Thoracic aorta (tissue), 2 donors: ENCODE measurements at places on chromosomes 11 and 22.

- no peak for DNase-seq
Observed at GRCh38 chr22:33986167-33986771, 66.0 kb upstream of the LARGE1 start.

DNA sequence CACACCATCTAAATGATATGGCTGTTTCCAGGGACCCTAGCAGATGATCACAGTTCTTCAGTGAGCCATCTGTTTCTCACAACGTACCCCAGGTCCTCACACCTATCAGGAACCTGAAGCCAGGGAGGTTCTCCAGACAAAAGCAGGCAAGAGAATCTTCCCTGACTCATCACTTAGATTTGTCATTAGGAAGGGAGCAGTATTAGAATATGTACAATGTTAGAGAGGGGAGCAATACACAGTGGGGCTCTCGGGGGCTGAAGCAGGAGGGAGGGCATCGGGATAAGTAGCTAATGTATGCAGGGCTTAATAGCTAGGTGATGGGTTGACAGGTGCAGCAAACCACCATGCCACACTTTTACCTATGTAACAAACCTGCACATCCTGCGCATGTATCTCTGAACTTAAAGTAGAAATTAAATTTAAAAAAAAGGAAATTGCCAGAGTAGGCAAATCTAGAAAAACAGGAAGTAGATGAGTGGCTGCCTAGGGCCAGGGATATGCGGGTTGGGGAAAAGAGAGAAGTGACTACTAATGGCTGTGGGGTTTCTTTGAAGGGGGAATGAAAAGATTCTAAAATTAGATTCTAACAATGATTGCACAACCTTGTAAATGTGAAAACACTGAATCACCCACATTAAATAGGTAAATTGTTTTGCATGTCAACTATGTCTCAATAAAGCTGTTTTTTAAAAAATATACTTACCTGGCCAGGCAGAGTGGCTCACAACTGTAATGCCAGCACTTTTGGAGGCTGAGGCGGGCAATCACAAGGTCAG lies 14.4 kb downstream of the C22orf42 start:
- no peak for DNase-seq

GRCh38 chr11:75291741-75292140 lies 51.2 kb downstream of the TPBGL start:
- DNase-seq = no peak

DNA sequence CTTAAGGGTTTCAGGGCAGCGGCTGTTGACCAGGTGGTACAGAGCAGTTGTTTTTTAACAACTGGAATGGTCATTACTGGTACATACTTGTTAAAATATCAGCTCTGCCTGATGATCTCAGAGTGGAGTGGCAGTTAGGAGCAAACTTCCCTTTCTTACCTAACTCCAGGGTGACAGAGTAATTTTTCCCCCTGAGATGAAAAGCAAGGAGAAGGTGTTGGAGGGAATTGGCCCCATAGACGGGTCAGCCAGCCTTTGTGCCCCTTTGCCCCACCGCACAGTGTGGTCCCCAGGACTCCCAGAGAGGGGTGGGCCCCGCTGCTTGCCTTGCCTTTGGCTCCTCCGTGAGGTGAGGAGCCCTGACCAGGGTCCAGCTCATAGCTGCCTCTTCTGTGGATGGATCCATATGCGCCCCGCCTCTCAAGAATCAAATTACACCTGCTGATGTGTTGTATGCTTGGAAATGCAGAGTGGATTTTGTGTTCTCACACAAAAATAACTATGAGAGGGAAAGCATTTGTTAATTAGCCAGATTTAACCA lies 27.0 kb upstream of the SORL1-AS1 start:
- DNase-seq = no peak

DNA sequence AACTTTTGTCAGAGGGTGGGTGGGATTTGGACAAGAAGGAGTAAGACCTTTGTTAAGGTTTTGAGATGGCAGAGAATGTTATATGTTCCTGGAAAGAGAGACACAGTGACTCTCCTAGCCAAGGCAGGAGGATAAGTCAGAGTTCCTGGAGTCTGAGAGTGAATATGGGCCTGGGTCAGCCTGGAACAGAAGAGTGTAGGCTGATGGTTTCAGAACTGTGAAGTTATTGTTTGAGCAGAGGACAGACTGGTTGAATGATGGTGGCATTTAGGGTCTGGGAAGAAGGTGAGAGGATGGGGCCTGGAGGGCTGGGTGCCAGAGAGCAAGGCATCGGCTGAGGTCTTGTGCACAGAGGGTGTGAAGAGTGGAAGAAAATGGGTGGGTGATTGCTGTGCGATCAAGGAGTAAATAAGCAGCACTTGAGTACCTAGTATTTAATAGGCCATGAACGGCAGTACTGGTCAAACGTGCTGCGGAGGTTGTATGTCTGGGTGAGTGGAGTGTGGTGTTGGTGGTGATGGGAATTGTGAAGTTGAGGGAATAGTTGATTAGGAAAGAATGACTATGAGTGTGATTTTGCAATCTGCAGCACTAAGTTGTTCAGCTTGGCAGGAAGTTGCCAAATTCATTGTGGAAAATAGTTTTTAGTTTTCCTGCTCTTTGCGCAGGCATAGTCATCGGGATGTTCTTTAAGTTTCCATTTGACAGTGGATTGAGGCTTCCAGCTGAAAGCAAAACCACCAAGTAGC lies 1.8 kb downstream of the PANX1 start:
- no peak for DNase-seq

- no peak for DNase-seq
Observed at GRCh38 chr22:33180356-33180755, 122.2 kb upstream of the SYN3 start.

DNA sequence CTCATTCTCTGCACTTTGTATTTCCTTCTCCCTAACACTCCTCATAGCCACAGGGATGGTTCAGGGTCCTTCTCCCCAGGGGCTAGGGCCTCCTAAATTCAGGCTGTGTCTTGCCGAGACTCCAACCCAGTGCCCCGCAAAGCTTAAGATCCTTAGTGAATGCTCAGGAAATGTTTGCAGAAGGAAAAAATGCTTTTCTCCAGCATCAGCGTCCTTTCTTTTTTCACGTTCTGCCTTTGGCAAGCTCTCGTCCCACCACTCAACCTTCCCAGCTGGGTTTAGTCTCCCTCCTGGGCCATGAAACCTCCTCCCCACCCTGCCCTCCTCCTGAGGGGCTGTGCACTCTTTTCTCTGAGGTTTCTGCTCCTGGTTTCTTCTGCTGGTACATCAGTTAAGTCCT lies 503.8 kb upstream of the B3GAT1 start:
- no peak for DNase-seq

GRCh38 chr11:44785856-44786607 lies 59.3 kb downstream of the TSPAN18 start:
- no peak for DNase-seq

GRCh38 chr22:49037701-49038245 lies 789.9 kb downstream of the BRD1 start:
- DNase-seq = no peak

GRCh38 chr11:1829039-1829820 lies 5.6 kb upstream of the SYT8 start:
- DNase-seq = no peak

GRCh38 chr11:12017865-12018453 lies 9.5 kb upstream of the DKK3 start:
- DNase-seq = no peak

DNA sequence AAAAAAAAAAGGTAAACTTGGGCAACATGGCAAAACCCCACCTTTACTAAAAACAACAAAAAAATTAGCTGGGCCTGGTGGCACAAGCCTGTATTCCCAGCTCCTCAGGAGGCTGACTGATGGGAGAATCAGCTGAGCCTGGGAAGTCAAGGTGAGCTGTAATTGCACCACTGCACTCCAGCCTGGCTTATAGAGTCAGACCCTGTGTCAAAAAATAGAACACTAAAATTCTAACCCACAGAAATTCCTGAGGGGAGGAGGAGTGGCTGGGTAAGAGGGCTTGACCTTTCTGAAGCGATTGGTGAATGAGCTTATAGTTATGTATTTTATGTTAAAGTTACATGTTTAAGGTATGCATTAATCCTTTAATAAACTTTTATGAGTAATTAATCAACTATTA lies 53.3 kb downstream of the FAT3 start:
- DNase-seq = no peak

DNA sequence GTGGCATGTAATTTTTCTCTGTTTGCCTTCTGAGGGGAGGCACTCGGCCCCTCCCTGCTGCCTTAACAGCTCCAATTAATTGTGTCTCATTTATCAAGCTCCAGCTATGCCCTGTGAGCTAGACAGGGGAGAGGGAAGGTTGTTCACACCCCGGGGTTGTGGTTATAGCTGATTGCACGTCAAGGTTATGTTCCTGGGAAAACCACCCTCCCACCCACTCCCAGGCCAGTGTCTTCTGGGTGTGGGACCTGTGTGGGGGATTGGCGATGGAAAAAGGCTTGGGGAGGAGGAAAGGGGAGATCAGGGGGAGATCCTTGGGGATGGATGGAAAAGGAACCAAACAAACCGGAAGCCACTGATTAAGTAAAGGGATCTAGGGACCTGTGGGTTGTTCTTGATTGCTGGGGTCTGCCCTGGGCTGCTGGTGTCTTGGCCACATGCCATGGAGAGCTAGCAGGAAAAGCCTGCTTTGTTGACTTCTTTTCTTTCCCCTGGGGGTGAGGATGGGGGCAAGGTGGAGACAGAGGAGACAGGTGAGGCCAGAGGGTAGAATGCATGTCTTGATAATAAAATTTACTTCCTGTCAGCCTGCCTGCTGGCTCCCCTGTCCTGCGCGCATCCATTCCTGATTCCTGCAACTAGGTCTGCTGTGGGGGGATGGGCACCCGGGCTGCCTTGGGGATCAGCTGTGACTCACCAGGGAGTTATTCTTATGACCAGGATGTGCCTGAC lies 13.5 kb upstream of the SORL1-AS1 start:
- peak; percentile 95 for DNase-seq

- DNase-seq = no peak
Observed at GRCh38 chr11:96052921-96053651, 129.2 kb upstream of the MTMR2 start.

DNA sequence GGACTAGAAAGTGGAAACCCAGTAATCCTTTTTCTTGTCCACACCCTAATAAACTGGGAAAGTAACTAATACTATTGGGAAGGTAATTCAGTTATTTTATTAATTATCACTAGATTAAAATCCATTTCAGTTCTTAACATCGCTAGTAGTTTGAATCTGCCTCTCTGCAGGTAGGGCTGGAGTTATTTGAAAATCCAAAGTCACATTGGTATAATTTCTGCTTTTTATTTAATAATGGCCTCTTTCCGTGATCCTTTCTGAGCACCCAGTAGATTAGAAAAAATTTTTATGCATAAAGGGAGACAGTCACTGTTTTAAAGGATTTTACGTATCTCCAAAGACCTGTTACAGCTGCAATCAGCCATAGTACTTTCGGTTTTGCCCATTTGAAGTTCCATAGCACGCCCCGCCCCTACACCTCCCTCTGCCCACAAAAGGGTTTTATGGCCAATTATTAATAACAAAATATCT lies 605 bp upstream of the COPB1 start:
- DNase-seq = no peak

DNA sequence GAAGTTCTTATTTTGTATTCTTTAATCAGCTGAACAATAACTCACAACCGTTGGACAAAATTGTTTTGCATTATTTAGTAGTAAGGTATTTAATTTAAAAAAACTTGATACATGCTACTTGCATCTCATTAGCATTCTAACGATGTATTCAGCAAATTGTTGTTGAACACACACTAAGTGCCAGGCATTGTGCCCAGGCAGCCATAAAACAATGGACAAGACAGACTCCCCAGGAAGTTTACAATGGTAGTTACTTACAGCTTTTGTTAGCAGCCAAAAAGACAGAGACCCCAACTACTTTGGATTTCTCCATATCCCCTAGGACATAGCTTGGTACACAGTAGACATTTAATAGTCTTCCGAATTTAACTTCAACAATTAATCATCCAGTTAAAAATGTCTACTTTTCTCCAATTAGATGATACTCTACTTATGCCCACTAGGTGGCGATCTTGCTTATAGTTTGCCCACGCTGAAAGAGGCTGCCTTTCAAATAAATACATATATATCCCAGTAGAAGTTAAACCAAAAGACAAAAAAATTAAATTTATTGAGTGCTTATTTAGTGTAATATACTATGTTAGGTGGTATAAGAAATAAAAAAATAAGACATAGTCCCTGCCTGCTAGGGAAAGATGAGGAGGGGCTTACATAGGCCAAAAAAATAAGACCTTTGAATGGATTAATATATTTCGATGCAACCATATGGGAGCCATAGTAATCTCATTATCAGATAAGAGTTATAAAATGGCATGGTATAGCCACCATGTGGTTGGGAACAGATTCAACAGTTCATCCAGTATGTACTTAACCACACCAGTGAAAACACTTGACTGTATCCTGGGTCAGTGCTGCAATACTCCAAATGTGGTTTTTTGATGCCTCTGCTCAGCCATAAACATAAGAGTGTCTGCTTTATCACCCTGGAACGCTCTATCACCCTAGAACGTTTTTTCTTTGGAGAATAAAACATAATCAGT lies 2.0 kb upstream of the FJX1 start:
- DNase-seq = no peak

DNA sequence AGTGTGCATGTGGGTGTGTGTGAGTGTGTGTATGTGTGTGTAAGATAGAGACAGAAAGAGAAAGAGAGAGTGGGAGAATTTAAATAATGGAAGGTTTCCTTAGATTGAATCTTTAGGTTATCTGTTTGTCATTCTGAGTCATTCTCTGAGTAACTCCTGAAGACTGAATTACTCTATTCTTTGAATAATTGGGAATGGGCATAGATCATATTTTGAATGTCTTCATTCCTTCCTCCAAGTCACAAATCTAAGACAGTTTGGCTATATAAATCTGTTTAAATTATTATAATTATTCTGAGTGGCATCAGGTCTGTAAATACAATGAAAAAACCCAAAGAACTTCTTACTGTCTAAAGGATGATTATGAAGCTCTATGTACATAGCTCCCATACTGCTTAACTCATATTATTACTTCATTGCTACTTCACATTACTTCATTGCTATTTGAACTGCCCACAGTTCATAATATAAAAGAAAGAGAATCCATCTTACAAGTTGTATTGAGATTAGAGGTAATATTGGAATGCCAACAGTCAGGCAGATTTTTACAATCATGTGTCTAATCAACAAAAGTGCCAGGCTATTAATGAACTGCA lies 346.6 kb upstream of the CCDC179 start:
- DNase-seq = no peak

DNA sequence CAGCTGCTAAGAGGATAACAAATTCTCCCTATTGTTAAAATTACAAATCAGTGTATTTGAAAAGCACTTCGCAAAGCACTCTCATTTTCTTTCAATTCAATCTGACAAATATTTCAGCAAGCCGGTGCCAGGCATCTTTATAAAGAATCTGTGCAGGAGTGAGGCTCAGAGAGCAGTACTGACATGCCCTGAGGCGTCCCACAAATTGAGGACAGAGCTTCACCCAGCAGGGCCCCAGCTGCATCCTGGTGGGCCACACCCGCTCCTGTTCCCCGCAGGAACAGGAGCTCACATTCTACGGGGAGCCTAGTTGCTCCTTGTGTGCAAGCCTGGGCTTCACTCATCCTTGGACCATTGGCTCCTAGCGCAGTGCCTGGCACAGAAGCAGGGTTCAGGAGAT lies 60.9 kb upstream of the EIF3D start:
- no peak for DNase-seq

DNA sequence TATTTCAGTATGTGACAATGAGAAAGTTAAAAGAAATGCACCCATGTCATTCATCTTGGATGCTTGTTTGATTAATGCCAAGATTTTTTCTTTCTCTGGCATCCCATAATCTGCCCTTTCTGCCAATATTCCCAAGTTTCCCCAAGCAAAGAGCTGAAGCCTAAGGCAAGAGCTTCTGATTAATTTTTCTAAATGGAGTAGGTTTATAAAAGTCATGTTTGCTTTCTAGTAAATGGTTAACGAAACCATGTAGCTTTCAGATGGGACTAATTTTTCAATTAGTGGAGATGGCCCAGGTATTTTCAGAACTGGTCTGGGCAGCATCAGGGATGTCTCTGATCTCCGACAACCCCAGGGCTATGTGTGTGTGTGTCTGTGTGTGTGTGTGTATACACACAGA lies 55.3 kb downstream of the LRRC4C start:
- no peak for DNase-seq
